Caki2 (cell line): ENCODE measurements at places on chromosomes 1 and 21. TPM values are rescaled to one million over a fixed set of nuclear protein-coding genes. Genes with fewer than 3 reads are reported as not detected.

DNA sequence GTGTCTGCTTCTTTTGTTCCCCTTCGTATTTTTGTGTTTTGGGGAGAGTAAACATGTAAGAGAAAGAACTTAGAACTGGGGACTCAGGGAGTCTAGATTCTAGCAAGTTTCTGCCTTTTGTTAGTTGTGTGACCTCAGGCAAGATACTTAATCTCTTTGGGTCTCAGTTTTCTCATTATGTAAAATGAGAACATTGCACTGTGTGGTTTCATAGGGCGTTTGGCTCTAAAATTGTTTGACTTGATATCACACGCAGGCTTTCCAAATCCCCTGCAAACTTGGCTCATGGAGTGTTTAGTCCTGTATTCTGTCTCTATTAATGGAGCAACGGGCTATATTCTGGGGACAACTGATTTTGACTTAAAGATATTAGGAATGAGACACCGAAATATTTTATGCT, 57.7 kb downstream of the NTNG1 start:
- no peak for DNase-seq

- no peak for DNase-seq
These were observed 21.6 kb downstream of the TNN start for GRCh38 chr1:175089136-175089718.

CROCC gene
- 8.0 and 15.7 TPM in 2 replicates for total RNA-seq

GRCh38 chr1:18341291-18342069, 139.2 kb upstream of the KLHDC7A start:
- peak; percentile 77 for DNase-seq

CDCP2 gene
- not detected in 2 replicates for total RNA-seq

LMX1A gene
- total RNA-seq = not detected in 2 replicates

GRCh38 chr21:36654324-36654723, 44.6 kb upstream of the SIM2 start:
- DNase-seq = no peak
